ENCODE measurements at places on chromosomes 12 and 14.

GRCh38 chr12:53482626-53483168, 16.6 kb downstream of the MAP3K12 start:
- DNase-seq, result no peak

- DNase-seq, result no peak
These were observed 574 bp downstream of the PAWR start for GRCh38 chr12:79690142-79690637.

DNA sequence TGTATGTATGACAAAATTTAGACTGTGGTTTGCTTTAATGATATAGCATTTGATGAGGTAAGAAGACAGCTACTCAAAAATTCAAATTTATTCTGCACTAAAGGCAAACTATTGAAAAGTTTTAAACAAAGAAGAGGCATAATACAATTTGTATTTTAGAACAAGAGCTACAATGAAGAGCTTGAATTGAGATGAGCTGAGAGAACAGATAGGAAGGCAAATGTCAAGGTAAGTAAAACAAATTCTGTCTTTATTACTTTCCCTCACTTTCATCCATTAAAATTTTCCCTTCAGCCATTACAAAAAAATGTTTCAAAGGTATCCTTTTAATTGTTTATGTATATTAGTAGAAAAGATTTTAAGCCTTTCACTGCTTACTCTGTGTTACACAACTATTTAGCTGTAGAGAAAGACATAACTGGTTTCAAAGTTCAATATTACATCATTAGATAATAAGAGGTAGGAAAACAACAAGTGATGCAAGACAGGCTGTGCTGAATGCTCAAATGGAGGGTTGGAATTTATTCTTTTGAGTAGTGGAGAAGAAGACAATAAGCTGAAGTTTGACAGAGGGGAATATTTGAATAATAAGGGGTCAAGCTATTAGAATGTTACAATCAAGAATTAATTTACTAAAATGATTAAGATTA, 1334.1 kb downstream of the FSCB start:
- DNase-seq, result no peak

- DNase-seq, result no peak
These were observed 223.9 kb downstream of the MED13L start for GRCh38 chr12:116053479-116054200.

Data from activated T-cell treated with anti-CD3 and anti-CD28 coated beads, Interleukin-2, amount 50 U/mL, for 72 hours (primary cell).